ENCODE measurements at places on chromosomes 11 and 22.

DNA sequence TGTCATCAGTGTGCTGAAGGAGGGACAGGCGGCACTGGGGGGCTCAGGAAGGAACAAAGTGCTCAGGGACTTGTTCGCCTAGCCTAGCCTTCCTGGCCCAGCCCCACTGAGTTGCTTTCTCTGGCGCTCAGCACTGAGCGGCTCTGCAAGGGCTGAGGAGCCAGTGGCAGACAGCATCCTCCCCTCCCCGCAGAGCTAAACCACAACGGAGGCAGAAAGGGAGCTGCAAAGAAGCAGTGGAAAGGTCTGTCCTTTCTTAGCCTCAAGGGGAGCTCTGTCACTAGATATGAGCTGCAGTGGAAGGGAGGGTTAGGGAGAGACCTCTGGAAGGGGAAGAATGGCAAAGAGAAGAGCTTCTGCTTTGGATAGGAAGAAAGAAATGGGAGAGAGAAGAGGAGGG is 89.7 kb upstream of the PHOX2A start:
- no peak for DNase-seq

GRCh38 chr11:111870113-111870512 is 1.3 kb downstream of the ALG9 start:
- no peak for DNase-seq

- no peak for DNase-seq
Observed at GRCh38 chr11:68925611-68926010, 21.9 kb downstream of the IGHMBP2 start.

DNA sequence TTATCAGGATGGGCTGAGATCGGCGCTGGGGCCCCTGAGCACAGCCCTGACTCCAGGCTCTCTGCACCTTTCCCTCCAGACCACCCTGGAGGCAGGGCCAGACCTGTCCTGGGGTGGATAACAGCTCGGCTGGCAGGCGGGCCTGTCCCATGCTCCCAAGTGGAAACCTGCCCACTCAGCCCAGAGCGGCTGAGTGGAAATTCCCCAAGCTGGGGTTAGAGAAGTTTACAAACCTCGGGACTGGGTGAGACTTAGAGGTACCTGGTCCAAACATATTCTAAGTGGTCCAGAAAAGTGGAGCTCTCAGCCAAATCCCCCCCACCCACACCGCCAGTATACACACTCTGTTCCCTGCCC is 4.8 kb upstream of the FXYD2 start:
- DNase-seq, result no peak

DNA sequence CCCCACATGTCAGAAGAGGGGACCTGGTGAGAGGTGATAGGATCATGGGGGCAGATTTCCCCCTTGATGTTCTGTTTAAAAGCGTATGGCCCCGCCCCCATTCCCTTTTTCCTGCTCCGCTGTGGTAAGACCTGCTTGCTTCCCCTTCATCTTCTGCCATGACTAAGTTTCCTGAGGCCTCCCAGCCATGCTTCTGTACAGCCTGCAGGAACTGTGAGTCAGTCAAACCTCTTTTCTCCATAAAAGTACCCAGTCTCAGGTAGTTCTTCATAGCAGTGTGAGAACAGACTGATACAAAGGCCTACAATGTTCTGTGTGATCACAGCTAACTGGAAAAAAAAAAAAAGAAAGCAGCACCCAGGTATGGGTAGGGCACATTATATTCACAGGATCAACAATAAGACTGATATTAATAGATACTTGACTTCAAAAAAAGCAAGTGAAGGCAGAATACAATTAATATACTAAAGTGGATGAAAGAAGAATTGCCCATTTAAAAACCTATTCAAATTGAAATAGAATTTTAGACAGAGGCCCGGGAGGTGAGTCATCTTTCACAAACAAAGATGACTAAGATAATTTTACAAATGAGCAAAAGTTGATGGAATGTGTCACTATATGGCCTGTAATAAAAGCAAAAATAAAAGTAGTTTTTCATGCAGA is 1.7 kb upstream of the OR52K1 start:
- DNase-seq, result no peak

DNA sequence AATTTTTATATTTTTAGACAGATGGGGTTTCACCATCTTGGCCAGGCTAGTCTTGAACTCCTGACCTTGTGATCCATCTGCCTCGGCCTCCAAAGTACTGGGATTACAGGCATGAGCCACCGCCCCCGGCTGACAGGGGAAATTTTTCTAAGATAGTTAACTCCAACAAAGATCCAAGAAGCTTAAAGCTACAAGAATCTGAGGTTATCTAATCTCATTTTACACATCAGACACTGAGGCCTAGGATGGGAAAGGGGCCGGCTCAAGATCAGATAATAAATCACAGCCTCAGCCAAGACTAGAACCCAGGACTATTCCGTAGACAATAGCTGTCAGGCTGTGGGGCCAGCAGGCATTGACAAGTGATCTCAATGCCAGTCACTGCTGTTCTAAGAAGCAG is 94.0 kb downstream of the AMBRA1 start:
- DNase-seq, result no peak

- DNase-seq, result no peak
Observed at GRCh38 chr11:69664103-69664775, 10.9 kb downstream of the LTO1 start.

DNA sequence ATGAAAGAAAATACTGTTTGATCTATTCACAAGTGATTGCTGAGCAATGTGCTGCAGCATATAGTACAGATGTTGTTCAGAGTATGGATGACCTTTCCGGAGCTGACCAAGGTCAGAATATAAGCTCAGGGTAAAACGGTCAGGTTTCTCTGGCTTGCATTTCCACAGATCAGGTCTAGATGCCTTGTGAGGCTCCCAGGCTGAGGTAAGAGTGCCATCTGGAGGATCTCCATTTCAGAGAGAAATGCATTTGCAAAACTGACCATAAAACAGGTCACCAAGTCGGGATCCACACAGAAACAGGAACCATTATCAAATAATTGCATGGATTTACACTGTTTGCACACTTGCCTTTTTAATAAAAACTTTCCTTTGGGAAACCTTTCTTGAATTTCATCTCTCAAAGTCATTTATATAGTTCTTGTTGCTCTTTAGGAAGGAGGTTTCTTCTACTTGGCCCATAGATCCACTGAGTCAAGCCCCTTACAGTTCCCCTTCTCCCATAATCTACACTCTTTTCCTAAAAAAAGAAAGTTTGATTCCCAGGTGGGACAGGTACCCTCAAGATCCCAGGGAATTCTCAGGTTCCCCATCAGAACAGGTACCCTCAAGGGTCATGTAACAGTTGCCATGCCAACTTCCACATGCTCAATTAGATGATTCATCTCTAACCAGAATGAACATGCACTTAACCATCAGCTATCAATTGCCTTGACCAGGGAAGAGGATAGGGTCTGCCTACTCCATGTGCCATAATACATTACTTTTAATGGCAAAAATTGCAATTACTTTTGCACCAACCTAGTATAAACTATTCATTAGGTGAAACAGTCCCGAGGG is 25.0 kb upstream of the TMPRSS5 start:
- no peak for DNase-seq

GRCh38 chr22:45101515-45102227 is 62.1 kb upstream of the NUP50 start:
- no peak for DNase-seq
